ENCODE measurements at places on chromosomes 16 and 17. TPM values are rescaled to one million over a fixed set of nuclear protein-coding genes. Genes with fewer than 3 reads are reported as not detected.

Gene SCNN1B
- not detected for total RNA-seq

Gene PRSS53
- 9.6 TPM for total RNA-seq

Gene SLC35G6
- not detected for total RNA-seq

Gene CETP
- total RNA-seq, result not detected

Gene NHERF2
- 19.0 TPM for total RNA-seq

Gene CENPT
- total RNA-seq, result 29.6 TPM

Gene ABCA8
- 80.8 TPM for total RNA-seq

Gene TMED6
- total RNA-seq, result 0.30 TPM

Gene KCNH4
- not detected for total RNA-seq

Gene CYB561
- total RNA-seq, result 27.9 TPM

Gene STH
- not detected for total RNA-seq

Gene TLCD3B
- under 0.01 TPM for total RNA-seq
